Stimulated activated CD4-positive, alpha-beta T cell treated with anti-CD3 and anti-CD28 coated beads, Interleukin-12 subunit alpha, Interleukin-12 subunit beta, amount 100 ng/mL, for 4 hours (primary cell): ENCODE measurements at places on chromosomes 11 and 22.

DNA sequence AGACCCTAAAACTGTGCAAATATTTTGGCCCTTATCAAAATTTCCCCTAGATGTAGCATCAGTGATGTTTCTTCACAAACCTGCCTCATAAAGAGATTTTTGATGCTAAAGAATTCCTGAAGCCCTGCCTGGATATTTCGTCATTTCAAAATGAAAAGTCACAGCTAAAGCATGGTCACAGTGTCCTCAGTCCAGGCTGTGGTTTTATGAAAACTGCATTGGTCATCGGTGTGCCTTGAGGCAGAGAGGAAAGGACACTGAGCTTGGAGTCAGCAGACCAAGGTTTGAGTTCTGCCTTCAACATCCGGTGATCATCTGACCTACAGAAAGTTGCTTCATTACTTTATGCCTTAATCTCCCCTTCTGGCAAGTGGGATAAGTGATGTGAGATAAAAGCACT, 34.8 kb upstream of the ALKBH3 start:
- no peak for DNase-seq

DNA sequence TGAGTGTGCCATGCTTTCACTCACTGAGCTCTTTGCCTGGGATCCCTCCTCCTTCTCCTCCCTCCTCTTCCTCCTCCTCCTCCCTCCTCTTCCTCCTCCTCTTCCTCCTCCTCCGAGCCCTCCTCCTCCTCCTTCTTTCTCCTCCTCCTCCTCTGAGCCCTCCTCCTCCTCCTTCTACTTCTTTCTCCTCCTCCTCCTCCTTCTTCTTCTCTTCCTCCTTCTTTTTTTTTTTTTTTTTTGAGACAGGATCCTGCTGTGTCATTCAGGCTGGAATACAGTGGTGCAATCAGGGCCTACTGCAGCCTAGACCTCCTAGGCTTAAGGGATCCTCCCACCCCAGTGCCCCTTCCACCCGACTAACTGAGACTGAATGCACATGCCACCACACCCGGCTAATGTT, 62.3 kb downstream of the DEUP1 start:
- DNase-seq, result no peak

DNA sequence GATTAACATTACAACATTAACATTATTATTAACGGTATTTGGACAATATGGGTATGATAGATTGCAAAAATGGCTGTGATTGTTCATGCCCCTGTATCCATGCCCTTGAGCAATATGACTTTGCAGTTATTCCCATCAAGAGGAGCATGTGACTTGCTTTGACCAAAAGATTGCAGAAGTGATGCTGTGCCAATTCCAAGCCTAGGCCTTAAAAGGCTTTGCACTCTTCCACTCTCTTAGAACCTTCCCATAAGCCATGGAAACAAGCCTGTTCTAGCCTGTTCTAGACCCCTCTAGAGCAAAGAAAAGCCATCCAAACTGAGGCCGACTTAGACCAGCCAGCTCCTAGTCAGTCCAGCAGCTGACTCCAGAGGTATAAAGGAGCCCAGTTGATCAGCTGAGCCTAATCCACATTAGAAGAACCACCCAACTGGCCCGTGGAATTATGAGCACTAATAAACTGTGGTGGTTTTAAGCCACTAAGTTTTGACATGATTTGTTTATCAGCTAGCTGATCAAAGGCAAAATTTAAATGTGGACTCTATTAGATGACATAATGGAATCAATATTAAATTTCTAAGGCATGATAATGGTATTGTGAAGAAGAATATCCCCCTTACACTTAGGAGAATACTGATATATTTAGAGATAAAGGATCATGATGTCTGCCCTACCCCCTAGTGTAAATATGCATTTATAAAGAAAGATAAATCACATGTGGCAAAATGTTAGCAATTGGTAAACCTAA, 28.6 kb downstream of the RAB30 start:
- DNase-seq, result no peak

DNA sequence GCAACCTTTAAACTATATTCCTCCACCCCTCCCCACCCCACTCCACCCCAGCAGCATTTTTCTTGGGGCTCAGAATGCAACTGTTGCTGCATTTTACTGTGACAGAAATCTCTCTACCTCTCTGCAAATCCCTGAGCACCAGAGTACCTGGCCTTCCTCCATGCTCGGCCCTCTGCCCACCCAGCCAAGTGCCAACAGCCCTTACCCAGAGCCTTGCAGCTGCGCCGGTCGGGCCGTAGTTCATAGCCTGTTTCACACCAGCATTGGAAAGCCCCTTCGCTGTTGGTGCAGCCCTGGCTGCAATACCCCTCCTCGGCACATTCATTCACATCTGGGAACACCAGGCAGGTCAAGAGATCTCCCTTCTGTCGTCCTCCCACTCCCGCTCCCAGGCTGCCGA, 23.4 kb downstream of the LRP4 start:
- no peak for DNase-seq

GRCh38 chr11:118015385-118015841, 29.2 kb downstream of the IL10RA start:
- DNase-seq, result no peak

- no peak for DNase-seq
Observed at GRCh38 chr11:115643549-115644270, 139.5 kb upstream of the CADM1 start.

DNA sequence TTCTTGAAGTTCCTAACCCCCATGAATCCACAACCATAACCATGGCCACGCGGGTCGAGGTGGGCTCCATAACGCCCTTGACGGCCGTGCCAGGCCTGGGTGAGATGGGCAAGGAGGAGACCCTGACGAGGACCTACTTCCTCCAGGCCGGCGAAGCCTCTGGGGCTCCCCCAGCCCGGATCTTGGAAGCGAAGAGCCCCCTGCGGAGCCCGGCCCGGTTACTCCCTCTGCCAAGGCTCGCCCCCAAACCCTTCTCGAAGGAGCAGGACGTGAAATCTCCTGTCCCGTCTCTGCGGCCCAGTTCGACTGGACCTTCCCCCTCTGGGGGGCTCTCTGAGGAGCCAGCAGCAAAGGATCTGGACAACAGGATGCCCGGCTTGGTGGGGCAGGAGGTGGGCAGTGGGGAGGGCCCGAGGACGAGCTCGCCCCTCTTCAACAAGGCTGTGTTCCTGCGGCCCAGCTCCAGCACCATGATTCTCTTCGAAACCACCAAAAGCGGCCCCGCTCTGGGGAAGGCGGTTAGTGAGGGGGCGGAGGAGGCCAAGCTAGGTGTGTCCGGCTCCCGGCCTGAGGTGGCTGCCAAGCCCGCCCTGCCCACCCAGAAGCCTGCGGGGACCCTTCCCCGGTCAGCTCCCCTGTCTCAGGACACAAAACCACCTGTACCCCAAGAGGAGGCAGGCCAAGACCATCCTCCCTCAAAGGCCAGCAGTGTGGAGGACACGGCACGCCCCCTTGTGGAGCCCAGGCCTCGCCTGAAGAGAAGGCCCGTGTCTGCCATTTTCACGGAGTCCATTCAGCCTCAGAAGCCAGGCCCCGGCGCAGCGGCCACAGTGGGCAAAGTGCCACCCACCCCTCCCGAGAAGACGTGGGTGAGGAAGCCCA, 75.7 kb downstream of the KIAA1671 start:
- DNase-seq, result no peak

DNA sequence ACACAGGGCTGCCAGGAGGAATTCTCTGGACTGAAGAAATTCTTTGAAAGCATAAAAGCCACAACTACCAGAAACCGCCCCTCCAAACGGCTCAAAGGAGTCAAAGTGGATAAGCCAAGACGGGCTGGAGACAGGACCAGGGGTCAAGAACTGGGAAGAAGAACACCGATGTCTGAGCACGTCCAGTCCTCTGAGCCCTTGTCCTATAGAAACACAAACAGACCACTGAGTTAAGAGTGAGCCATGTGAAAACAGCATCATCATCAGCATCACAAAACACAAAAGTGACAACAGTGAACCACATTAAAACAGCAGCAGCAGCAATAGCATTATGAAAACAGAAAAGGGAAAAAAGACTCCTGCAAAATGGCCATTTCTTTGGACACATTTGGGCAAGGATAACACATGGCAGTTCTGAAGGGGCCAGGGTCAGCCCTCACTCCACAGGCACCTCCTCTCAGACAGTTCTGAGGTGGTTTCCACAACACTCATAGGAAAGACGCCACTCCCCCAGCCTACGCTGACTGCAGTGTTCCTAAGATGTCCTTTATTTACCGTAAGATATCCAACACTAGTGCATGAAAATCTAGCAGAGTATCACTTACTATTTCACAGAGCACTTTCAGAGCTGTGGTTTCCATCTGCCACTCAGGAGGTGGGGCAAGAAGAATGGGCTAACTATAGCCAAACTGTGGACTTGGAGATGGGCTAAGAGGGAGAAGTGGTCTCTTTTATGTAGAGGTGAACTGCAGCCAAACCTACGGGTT, 28.6 kb upstream of the YPEL1 start:
- no peak for DNase-seq

DNA sequence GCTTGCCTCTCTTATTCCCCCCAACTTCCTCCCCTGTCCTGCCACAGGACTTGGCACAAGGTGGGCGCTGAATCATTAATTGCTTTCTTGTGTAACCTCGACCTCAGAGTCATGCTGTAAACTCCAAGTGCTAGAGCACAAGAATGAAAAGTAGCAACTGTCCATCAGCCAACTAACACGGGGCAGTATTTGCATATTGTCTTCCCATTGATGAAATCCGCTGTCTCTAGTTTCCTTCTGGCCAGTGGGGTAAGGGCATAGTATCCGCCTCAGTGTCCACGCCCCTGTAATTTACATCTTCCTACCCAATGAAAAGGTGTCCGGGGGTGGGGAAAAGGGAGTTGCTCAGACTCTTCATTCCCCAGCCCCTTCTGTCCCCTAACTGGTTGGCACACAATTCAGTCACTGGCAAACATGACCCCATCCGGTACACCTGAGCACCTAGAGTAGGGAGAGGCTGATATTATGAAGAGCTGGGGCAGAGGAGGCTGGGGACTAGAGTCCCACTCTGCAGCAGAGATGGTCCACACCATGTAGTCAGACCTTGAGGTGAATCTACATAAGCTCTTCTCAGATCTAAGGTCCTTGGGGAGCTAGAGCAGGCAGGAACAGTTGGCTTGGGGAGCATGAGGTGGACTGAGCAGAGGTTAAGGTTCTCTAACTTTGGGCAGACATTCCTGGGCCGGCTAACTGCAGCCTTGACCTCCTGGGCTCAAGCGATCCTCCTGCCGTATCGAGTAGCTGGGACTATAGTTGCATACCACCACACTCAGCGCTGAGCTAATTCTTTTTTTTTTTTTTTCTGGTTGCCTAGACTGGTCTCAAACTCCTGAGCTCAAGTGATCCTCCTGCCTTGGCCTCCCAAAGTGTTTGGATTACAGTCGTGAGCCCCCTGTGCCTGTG, 6.8 kb upstream of the GGA1 start:
- no peak for DNase-seq

GRCh38 chr11:2718817-2719438, 19.1 kb upstream of the KCNQ1OT1 start:
- DNase-seq, result no peak

GRCh38 chr11:11827272-11827671, 14.5 kb upstream of the USP47 start:
- no peak for DNase-seq

DNA sequence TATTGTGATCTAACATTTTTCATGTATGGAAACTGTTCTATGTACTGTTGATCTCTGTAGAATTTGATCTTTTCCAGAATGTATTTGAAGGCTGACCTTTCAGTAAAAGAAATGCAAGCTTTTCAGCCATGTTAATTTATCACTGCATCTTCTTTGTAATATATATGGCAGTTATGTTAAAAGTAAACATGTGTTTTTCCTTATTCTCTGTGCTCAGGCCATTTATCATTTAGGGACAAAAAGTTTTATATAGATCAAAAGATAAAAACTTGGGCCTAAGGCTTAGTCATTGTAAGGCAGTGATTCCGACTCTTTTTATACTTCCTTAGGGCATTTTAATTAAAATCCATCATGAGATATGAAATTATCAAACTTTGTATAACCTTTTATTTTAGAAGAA, 48.7 kb downstream of the KDM2A start:
- no peak for DNase-seq

- no peak for DNase-seq
Observed at GRCh38 chr11:39741066-39741465, 1718.4 kb downstream of the LRRC4C start.

- DNase-seq, result no peak
Observed at GRCh38 chr11:131108760-131109159, 192.5 kb upstream of the SNX19 start.

DNA sequence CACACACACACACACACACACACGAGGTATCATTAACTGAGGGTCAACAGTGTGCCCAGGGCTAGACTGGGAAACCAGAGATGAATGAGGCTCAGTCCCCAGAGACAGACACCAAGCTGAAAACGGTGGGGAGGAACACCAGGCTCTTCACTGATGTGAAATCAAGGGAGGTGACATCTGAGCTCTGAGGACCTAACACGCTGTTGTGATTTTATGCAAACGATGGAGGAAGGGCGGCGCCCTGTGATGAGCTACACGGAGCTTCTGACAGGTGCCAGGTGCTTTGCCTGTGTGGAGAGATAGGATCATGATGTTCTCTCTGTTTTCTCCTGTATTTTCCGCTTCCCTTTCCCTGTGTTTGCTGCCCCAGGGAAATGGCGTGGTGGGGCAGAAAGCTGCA, 6.5 kb upstream of the CYB5R3 start:
- no peak for DNase-seq

GRCh38 chr11:1487851-1488574, 1.4 kb upstream of the MOB2 start:
- no peak for DNase-seq

GRCh38 chr11:44611687-44612434, 46.4 kb downstream of the CD82 start:
- peak; percentile 58 for DNase-seq

DNA sequence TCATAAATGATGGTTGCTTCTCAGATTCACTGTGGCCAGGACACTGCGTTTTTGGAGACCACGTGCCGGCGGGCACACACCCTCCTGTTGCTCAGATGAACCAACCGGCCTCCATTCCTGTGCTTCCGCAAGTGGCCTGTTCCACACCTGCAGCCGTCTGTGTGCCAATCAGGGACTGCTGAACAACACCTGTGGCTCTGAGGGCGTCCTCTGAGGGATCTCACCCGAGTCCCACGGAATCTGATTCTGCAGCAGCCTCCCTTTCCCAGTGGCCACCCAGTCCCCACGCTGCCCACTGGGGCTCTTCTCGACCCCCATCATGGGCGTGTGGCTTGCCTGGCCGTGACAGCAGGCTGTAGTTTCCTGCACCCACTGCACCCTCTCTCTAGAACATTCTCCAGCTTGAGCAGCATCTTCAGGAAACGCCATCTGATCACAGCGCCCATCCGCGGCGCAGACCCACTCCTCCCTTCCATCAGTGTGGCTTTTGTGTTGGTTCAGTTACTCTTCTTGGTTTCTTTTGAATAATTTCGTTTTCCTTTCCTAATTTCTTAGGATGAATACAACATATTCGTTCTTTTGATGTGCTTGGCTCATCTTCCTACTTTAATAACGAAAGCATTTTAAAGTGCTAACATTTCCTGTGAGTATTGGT, 100.3 kb upstream of the SLC22A12 start:
- peak; percentile 4 for DNase-seq

DNA sequence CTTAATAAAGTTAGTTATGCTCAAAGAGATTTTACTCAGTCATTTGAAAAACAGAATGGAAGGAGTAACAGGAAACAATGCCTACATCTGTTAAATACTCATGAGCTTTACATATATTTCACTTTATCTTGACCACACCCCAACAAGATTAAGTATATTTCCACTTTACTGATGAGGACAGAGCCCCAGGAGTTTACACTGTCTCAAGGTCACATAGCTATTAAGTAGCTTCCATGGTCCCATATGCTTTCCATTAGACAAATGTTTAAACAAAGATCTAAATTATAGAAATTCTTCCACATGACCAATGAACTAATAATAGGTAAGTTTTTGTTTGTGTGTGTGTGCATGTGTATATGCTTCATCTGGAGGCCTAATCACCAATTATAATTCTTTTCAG, 30.2 kb downstream of the MRTFA start:
- DNase-seq, result no peak
